ENCODE measurements at places on chromosomes 3 and 15. TPM values are rescaled to one million over a fixed set of nuclear protein-coding genes. Genes with fewer than 3 reads are reported as not detected.

Gene ARRDC4
- total RNA-seq = 0.17 TPM

Gene CHRNA5
- 36.4 TPM for total RNA-seq

Gene SOX14
- not detected for total RNA-seq

Gene FOXB1
- total RNA-seq = not detected

Gene TMEM45A
- total RNA-seq = 2.9 TPM

Gene TLR9
- total RNA-seq = not detected

Gene ADAMTS9
- 0.54 TPM for total RNA-seq

Gene ITIH1
- total RNA-seq = not detected

Gene COL8A1
- total RNA-seq = not detected

Gene FGD5
- not detected for total RNA-seq

Gene TM6SF1
- 0.10 TPM for total RNA-seq

Gene AEN
- 79.7 TPM for total RNA-seq

Gene ANKRD63
- 0.19 TPM for total RNA-seq

Gene CCDC9B
- 18.7 TPM for total RNA-seq

Gene LRTM1
- total RNA-seq = not detected

Gene USP50
- total RNA-seq = not detected

Gene MYD88
- total RNA-seq = 27.2 TPM

Gene CRYGS
- 0.49 TPM for total RNA-seq

Gene GHSR
- total RNA-seq = not detected

Gene ZPLD1
- total RNA-seq = not detected

Gene NRG4
- 1.7 TPM for total RNA-seq

Gene KCNAB1
- not detected for total RNA-seq

Gene SERPINI1
- total RNA-seq = 3.0 TPM

Gene MAP6D1
- 6.5 TPM for total RNA-seq

Gene GPR149
- not detected for total RNA-seq

Gene SH2D7
- total RNA-seq = not detected

Gene BFSP2
- total RNA-seq = not detected

Gene CADPS
- total RNA-seq = not detected

Gene ATP13A5
- not detected for total RNA-seq

Gene DAZL
- total RNA-seq = not detected

Gene CD200
- total RNA-seq = not detected

Gene CLDN1
- 33.5 TPM for total RNA-seq

Gene KBTBD8
- 0.45 TPM for total RNA-seq

Gene SLC15A2
- 0.35 TPM for total RNA-seq

Gene GUCA1C
- total RNA-seq = not detected

Gene PLAAT1
- not detected for total RNA-seq

Gene TRPC1
- total RNA-seq = 8.4 TPM
